ENCODE measurements at places on chromosomes 16 and 17.

- DNase-seq, result no peak
Measured at GRCh38 chr16:78584213-78584860, 484.9 kb downstream of the WWOX start.

- peak; percentile 85 for DNase-seq
Measured at GRCh38 chr17:20935740-20936139, 107.1 kb downstream of the USP22 start.

DNA sequence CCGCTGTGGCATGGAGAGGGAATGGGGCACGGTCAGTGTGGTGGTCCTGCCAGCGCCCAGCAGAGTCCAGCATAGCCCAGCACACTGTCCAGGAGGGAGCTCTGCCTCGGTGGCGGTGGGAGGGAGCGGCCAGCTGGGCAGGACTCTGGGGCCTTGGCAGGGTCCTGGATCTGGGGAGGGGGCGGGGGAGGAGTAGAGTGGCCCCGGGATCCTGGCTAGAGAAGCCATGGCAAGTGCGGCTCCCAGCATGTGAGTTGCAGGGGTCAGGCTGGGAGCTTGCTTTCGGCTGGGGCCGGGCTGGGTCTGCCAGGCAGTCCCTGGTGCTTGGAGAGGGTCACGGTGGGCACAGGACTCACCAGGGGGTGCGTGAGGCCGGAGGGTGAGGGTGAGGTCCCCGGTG, 3.9 kb downstream of the GNPTG start:
- DNase-seq, result no peak

DNA sequence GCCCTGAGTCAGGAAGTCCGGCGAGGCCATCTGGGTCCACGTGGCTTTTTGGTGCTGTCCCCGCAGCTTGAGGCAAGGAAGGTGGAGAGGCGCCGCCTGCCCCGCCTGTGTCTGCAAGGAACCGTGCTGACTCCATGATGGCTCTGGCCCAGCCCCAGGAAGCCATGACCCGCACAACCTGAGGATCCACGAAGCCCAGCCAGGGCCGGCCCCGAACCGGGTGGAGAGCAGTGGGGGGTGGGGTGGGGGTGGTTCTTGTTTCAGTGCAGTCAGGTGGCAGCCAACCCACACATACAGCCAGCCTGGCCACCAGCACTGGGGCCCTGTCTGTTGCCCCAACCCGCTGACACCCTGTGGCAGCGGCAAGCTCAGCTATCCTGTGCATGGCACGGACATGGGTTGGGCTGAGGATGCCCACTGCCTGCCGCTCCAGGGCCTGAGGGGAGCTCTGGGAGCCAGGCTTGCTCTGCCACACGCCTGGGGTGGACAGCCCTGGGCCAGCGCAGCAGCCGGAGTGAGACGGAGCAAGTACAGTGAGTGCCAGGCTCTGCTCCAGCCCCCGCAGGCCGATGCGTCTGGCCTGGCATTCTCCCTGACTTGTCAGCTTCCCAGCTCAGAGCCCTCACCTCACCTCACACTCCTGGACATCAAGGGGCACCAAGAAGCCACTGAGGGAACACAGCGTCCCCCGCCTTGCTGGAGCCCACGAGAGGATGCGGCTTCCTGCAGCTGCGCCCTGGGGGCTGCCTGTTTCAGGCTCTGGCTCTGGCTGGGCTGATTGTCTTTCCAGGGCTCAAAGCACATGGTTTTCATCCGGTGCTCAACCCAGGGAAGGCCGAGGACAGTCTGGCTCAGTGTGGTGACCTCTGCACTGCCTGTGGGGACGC, 68.8 kb downstream of the LMF1 start:
- no peak for DNase-seq

- no peak for DNase-seq
Measured at GRCh38 chr17:15434956-15435355, 32.5 kb downstream of the CDRT4 start.

DNA sequence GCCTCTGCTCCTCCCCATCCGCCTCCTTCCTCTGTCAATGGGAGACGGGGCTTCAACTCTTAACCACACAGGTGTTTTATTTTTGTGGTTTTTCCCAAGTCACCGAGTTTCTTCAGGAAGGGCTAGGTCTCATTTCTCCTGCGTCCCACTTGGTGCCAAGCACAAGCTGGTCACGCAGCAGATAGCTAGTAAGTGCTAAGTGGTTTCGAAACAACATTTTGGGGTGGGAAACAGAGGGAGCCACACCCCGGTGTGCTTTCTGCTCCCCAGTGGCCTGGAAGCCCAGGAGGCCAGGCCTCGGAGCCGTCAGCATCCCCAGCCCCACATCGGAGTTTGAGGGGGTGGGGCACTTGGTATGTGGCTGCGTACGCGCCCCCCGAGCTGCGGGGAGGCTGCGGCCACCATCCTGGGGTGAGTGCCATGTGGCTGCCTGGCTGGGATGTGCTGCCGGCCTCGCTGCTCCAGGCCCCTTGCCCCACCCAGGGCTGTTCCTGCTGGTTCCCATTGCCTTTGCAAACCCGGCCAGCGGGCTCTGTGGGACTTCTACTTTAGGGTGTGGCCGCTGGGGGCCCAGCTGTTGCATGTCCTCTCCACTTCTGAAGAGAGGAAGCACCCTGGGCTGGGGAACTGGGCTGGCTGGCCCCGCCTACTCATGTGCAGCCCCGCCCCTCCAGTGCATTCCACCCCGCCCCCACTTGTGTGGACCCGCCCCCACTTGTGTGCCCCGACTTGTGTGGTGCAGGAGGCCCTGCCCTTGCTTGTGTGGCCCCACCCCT, 55.6 kb downstream of the BAIAP2 start:
- peak; percentile 12 for DNase-seq

- no peak for DNase-seq
Measured at GRCh38 chr17:77697480-77698400, 260.8 kb upstream of the TNRC6C start.

DNA sequence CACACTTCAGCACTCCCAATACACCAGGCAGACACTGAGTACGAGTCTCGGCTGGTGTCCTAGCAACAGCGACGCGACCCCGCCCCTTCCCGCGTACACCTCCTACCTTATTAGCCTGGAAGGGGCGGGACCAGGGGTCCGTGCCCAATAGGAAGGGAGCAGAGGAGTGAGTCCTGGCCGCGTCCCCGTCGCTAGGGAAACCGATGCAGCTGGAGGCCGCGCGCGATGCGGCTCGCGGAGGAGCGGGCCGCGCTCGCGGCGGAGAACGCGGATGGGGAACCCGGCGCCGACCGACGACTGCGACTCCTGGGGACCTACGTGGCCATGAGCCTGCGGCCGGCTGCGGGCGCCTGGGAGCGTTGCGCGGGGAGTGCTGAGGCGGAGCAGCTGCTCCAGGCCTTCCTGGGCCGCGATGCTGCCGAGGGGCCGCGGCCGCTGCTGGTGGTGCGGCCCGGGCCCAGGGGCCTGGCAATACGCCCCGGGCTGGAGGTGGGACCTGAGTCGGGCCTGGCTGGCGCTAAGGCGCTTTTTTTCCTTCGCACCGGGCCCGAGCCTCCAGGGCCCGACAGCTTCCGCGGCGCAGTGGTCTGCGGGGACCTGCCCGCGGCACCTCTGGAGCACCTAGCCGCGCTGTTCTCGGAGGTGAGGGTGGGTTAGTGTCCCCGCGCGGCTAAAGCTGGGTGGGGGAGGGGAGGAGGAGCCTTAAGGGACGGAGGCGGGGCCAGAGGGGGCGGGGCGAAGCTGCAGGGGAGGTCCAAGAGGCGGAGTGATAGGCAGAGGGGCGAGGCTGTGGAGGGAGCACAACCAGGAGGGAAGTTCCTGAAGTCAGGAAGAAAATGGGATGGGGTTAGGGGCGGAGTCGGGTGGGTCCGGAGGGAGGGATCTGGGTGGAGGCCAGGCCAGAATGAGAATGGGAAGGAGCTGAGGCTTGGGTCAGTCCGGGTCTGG, at the start of gene DNAH9:
TSS of gene DNAH9 (plus strand) at position 197 of the 948 bp plus-strand sequence. CDS start at position 226, 29 bp downstream.
- DNase-seq, result peak; percentile 60
